Stimulated activated CD8-positive, alpha-beta memory T cell treated with anti-CD3 and anti-CD28 coated beads, Interleukin-2, amount 100 ng/mL, for 48 hours (primary cell): ENCODE measurements at places on chromosomes 6 and 20.
A peak's percentile ranks its signal among the peaks of the same experiment; 100 is the strongest.

- no peak for DNase-seq
Observed at GRCh38 chr20:9368893-9369292, 145.5 kb upstream of the LAMP5 start.

- no peak for DNase-seq
Observed at GRCh38 chr6:151137542-151137941, 102.2 kb upstream of the AKAP12 start.

- DNase-seq = peak; percentile 56
Observed at GRCh38 chr6:225121-225721, 67.1 kb upstream of the DUSP22 start.

GRCh38 chr6:16344756-16345155 lies 106.4 kb downstream of the GMPR start:
- no peak for DNase-seq

- DNase-seq = no peak
Observed at GRCh38 chr6:108868647-108869046, 20.4 kb downstream of the ARMC2 start.

GRCh38 chr6:51805517-51805916 lies 281.9 kb downstream of the PKHD1 start:
- DNase-seq = no peak

DNA sequence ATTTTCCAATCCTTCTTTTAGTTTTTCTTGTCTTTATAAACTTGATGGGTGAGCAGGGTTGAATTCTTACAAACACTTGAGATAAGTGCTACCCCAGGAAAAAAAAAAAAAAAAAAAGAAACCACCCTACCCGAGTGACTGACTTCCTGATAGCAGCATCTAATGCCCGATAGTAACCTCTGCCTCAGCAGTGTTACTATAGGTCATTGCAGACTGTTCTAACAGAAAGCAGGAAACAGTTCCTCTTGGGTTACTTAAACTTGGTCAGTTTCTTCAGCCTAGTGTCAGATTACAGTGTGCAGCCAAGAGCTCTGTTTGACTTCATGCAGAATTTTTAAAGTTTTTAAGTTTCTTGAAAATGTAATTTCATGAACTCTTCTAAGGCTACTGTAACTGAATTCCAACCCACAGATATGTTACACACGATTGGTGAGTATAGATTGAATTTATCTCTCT lies 2.1 kb downstream of the MYLIP start:
- DNase-seq = no peak

DNA sequence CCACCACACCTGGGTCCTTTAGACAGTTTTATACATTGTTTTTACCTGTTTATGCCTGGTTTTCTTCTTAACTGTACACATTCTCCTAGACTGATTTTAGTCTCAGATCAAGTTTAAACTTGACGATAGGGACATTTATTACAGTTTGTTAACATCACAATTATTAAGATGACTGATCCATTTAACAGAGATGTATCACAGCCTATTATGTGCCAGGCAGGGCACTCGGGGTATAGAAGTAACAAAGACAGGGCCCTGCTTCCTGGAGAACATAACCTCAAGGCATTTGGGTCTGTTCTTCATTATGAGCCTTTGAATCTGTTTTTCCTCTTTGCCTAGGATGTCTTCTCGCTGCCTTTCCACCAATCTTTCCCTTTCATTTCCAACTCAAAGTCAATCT lies 380.5 kb downstream of the ESR1 start:
- no peak for DNase-seq
